ENCODE measurements at places on chromosomes 5 and 9.

DNA sequence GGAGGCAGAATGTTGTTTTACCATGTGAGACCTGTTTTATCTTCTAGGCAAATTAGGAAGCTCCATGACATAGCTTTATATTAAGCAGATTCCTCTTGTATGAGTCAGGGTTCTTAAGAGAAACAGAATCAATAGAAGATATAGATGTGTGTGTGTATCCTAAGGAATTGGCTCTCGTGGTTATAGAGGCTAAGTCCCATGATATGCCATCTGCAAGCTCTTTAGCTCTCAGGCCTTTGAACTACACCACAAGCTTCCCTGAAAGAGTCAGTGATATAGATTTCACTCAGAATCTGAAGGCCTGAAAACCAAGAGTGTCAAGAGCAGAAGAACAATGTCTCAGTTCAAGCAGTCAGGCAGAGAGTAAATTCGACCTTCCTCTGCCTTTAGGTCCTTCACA, 365.8 kb upstream of the ZNF608 start:
- DNase-seq = no peak

GRCh38 chr9:134902936-134903335, 14.8 kb downstream of the FCN1 start:
- no peak for DNase-seq

DNA sequence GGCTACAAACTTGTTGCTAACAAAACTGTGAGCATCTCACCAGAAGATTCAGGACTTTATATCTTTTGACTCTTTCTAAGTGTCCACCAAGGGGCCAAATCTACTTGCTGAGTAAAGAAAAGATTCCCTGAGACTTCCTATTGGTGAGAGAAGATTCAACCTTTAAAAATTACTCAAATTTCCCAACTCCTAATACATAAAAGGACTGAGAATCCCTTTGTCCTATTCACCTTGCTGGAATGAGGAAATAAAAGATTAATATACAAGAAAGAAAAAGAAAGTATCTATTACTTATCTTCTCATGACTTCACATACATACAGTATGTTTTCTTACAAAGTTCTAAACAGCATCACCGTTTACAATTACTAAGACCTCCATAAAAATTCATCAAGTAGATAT, 47.9 kb upstream of the MYOT start:
- no peak for DNase-seq

DNA sequence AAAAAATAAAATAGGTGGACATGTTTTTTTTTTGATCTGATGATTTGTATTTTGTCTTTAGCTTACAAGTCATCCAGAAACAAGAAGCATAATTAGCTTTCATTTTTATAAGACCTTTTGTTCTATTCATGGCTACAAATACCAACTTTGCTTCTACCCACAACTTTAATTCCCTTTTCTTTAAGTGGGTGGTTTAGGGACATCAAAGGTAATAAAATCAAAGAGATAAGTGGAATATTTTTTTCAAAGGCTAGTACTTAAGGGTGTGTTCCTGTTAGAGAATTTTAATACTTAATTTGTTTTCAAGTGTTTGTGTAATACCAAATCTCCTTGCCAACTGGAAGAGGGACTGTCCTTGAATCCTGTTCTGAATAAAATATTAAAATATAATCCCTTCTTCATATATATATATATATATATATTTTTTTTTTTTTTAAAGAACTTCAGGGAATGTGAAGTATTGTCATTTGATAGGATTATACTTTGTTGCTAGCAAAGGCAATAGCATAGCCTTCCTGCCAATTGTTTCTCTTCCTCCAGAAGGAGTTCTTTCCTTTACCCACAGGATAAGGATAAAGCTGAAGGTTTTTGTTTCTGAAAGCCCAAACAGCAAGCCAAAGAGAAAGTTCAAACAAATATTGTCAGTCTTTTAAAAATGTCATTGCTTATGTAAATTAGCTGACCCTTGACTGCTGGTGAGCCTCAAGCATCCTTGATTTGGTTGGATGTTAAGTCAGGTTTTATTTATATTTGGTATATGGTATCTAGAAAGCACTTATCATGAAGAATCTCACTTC, 108.9 kb downstream of the PAM start:
- DNase-seq = no peak

GRCh38 chr5:148457183-148457620, 73.4 kb downstream of the FBXO38 start:
- peak; percentile 8 for DNase-seq

DNA sequence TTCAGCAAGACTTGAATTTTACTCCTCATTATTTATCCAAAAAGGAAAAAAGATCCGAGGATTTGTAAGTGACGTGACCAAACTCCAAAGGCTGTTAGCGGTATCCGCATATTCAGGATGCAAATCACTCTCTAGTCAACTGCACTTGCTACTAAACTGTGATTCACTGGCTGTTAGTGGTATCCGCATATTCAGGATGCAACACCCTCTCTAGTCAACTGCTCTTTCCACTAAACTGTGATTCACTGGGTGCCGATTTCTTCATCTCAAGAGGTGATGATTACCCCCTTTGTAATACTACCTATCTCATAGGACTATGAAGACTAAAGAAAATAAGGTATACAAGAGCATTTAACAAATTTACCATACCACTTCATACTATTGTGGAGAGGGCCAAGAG, 5.7 kb downstream of the MAPKAP1 start:
- DNase-seq = peak; percentile 65

GRCh38 chr9:26975728-26976707, 19.8 kb downstream of the IFT74 start:
- no peak for DNase-seq

DNA sequence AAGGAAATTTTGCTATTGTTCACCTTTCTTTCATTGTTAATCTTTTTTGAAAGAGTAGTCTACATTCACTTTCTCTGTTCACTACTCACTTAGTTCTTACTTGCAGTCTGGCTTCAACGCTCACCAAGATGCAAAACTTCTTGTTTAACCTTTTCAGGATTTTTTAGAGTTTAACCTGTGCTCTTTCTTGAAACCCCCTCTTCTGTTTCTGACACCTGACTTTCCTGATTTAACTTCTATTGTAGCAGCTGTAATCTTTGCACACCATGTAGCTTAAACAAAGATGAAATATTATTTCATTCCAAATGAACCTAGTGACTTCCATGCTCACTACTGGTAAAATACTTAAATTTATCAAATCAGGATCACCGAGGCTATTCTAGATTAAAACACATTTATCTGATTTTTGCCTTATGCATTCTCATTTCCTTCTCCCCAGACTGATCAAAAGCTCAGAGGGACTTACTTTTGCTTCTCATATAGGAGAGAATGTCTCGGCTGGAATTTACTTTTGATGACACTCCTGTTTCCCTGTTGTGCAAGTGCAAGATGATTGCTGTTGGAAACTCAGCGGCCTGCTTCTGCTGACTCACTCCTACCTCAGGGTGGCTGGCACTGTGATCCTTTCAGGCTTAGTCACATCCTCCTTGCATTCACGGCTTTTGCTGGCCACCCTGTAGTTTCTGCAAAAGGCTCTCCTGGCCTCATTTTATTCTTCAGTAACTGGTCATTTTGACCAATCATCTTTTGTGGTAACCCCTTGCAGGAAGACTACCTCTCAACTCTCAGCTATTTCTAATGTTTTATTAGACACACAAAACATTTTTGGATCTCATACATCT, 109.3 kb upstream of the IFNE start:
- DNase-seq = peak; percentile 85

DNA sequence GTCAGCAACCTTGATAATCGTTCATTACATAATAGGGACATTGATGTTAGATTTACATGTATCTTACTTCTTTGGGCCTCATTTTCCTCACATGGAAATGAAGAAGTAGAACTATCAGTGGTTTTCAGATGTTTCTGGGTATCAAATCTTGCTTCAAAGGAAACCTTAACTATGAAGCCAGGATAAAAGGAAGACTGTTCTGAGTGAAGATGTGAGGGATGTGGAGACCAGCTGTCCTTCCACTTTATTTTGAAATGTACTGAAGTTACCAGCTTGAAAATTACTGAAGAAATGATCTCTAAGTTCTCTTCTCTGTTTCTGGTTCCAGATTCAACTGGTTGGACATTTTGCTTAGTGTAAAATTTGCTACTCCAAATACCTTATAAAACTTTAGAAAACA, 186.0 kb downstream of the ADAMTSL1 start:
- DNase-seq = no peak

DNA sequence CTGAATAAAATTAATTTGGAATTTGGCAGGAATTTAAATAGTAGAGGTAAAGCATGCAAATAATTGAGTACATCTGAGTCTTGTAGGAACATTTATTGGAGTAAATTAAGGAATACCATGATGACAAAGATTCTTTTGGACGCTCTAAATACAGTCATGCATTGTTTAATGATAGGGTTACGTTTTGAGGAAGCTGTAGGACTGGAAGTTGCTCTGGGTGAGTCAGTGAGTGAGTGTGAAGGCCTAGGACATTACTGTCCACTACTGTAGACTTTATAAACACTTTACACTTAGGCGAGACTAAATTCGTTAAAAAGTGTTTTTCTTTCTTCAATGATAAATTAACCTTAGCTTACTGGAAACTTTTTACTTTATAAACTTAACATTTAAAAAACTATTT, 113.0 kb downstream of the FAM170A start:
- no peak for DNase-seq

DNA sequence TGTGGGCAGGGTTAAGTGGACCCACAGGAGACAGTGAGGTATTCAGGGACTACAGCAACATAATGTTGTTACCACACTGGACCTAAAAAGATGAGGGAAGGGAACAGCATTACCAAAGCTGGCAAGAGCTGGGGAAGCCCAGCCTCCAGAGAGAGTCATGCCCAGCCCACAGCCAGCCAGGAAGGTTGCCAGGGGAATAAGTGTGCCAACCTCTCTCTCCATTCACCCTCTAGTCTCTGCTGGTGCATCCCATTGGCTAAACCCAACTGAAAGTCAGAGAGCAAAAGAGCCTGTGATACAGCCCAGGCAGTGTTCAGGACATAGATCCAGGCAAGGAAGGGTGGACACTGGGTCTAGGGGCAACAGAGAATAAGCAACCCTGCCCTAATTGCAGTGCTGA, 35.8 kb upstream of the AFAP1L1 start:
- DNase-seq = no peak

DNA sequence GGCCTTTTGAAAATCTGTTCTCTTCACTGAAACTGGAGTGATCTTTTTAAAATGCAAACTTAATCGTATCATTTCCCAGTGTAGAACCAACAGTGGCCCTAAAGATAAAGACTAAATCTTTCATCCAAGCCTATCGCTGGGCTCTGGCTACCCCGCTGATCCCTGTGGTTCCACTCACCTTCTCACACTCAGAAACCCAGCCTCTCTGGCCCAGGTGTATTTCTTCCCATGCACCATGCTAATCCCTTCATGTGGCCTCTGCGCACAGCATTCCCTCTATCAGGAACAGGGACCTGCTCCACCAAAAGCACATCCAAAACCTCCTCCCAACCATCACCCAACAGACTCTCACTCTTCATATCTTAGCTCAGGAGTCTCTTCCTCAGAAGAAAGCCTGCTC, 214.1 kb upstream of the DAPK1 start:
- DNase-seq = no peak

GRCh38 chr9:136858452-136858843, 6.3 kb downstream of the MAMDC4 start:
- DNase-seq = no peak

DNA sequence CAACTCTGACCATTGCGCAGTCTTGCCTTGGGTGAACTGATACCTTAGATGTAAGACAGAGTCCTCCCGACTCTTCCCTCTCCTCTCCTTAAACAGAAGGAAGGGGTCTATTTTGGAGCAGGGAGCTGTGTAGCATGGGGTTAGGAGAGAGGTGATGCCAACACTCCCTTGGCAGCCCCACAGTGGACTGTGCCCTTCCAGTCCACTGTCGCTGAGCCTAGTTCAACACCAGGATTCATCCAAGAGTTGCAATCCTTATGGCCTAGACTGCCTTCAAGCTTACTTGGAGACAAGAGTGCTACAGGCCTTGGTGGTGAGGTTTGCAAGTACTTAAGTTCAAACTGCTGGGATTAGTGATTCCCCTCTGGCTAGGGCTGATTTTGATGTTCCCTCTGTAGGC, 51.4 kb downstream of the NDUFAF2 start:
- DNase-seq = no peak

GRCh38 chr9:85001925-85002324, 332.4 kb downstream of the NTRK2 start:
- no peak for DNase-seq

DNA sequence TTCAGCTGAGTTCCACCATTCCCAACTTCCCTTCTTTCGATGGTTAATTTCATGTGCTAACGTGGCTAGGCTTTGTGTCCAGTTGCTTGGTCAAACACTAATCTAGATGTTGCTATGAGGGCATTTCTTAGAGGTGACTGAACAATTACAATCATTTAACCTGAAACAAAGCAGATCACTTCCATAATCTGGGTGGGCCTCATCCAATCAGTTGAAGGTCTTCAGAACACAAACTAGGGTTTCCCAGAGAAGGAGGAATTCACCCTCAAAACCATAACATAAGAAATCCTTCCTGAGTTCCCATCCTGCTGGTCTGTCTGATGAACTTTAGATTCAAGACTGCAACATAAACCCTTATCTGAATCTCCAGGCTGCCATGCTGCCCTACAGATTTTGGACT, 2381.7 kb downstream of the MAT2B start:
- no peak for DNase-seq

GRCh38 chr5:53603009-53603687, 42.7 kb downstream of the NDUFS4 start:
- no peak for DNase-seq

DNA sequence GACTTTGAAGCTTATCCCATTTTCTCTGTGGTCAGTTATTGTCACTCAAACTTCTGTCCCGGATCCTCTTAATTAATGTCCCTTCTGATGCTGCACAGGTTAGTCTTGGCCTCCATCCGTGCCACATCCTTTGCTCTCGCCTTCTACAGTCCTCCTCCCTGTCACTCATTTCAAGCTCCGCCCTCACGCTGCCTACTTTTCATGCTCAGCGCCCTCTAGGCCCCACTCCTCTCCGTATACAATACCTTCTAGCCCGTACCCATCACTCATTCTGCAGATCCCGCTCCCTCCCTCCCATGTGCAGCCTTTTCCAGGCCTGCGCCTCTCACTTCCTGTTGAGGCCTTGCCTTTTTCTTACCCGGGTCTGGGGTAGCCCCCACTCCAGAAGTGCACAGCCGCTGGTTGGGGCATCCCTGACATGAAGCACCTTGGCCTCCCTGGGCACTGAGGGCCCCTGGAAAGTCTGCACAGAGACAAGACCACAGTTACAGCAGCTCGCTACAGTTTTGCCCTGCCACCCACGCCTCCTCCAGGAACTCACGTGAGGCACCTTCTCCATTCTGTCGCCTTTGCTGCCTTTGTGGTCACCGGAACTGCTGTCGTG, 88.5 kb upstream of the SLC25A48 start:
- no peak for DNase-seq

- DNase-seq = no peak
These were observed 3.4 kb downstream of the SNX18 start for GRCh38 chr5:54520940-54521339.
